ENCODE measurements at places on chromosomes 6 and 20. TPM values are rescaled to one million over a fixed set of nuclear protein-coding genes. Genes with fewer than 3 reads are reported as not detected.

Gene ERMARD
- total RNA-seq = 14.0 TPM

Gene TP53TG5
- not detected for total RNA-seq

Gene MLN
- not detected for total RNA-seq

Gene PARD6B
- 0.39 TPM for total RNA-seq

Gene ASF1A
- total RNA-seq = 16.7 TPM

Gene MYCT1
- total RNA-seq = 120 TPM

Gene PDE7B
- 6.5 TPM for total RNA-seq

Gene FAXC
- 0.39 TPM for total RNA-seq

Gene CRIP3
- total RNA-seq = not detected

Gene PNPLA1
- total RNA-seq = not detected

DNA sequence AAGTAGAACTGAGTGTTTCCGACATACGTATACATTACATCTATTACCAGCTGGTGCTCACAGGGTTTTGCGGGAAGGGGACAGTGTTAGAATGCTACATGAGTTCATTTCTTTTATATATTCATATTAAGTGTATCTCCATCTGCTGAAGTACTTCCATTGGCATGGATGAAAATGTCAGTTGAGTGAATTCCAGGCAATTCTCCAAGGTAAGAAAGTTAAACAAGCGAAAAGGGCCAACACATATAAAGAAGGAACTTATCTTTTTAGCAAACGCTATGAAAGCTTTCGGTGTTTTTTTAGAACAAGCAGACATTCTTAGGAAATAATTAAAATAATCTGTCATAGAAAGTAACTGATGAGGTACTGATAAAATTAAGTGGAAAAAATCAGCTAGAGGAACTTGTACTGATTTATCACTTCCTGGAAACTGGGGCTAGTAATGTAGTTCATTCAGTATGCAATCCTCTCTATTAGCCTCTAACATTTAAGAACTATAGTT lies 34.6 kb downstream of the RNF146 start:
- peak; percentile 21 for DNase-seq

GRCh38 chr6:12537389-12537788 lies 179.2 kb upstream of the PHACTR1 start:
- DNase-seq = no peak

- no peak for DNase-seq
Observed at GRCh38 chr6:162290846-162291465, 436.6 kb downstream of the PRKN start.

GRCh38 chr6:108895571-108895970 lies 47.3 kb downstream of the ARMC2 start:
- DNase-seq = no peak

DNA sequence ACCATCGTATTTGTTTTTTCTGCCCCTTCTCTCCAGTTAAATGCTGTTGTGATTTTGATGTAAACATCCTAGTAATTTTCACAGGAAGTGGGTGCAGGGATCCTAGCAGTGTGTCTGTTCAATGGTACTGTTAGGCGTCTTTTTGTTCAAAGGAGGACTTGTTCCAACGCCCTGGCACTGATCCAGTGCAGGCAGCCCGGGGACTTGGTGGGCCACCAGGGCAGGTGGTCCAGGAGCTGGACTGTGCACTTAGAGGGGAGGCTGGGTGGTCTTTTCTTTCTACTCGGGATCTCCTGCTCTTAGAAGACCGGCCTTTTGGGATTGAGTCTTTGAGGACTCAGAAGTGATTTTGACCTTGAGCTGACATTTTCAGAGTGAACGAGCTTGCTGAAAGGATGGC lies 41.1 kb upstream of the NKX2-2 start:
- no peak for DNase-seq

DNA sequence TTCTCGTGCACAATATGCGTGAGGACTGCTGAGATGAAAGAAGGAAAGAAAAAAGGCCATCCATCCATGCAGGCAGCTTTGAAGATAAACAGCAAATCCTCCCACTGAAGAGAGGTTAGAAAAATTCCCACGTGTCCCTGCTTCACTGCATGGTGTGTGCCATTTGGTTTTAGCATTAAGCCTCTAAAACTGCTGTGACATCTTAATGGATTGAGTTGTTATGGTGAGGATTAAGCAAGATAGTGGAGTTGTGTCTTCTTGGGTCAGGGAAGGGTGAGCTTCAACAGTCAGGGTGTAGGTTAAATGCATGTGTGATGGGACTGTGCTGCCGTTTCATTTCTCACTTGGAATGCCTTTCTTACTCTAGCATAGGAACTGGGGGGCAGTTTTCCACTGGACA lies 50.5 kb downstream of the ZNF831 start:
- DNase-seq = no peak

DNA sequence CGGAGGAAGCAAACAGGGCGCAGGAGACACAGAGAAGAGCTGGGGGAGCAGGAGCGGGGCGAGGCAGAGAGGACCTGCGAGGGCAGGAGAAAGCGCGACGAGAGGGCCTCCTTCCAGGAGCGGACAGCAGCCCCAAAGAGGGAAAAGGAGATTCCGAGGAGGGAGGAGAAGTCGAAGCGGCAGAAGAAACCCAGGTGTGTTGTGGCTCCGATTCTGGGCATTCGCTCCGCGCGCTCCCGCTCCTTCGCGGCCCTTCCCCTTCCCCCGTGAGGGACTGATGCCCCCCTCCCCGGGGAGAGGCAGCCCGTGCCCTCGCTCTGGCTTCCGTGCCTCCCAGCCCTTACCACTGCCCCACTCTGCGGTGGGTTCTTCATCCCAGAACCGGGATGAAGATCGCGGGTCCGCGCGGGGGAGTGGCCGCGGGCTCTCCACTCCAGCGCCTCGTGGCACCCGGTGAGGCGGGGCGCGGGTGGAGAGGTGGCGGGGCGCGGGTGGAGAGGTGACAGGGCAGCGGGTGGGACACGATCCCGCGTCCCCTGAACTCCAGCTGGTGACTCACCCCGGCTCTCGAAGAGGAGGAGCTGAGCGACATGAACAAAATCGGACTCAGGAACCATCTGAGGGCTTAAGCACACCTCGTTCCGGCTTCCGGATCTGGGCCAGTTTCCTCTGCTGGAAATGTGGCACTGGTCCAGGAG lies 22.4 kb downstream of the TMC2 start:
- peak; percentile 23 for DNase-seq

DNA sequence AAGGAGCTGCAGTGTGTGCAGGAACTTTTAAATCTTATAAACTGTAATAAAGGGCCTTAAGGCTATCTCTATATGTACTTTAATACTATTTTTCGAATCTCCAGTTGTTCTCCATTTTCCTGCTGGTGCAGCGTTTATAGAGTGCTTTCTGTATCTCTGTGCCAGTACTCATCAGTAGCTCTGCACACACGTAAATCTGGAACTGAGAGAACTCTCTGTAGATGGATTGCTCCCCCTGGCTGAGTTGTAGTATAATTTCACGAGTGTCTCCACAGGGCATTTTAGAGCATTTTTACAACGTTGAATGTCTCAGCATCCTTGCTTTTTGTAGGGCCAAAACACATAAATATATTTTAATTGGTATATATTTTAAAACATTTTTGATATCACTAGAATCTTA lies 256.5 kb downstream of the TRDN start:
- no peak for DNase-seq

DNA sequence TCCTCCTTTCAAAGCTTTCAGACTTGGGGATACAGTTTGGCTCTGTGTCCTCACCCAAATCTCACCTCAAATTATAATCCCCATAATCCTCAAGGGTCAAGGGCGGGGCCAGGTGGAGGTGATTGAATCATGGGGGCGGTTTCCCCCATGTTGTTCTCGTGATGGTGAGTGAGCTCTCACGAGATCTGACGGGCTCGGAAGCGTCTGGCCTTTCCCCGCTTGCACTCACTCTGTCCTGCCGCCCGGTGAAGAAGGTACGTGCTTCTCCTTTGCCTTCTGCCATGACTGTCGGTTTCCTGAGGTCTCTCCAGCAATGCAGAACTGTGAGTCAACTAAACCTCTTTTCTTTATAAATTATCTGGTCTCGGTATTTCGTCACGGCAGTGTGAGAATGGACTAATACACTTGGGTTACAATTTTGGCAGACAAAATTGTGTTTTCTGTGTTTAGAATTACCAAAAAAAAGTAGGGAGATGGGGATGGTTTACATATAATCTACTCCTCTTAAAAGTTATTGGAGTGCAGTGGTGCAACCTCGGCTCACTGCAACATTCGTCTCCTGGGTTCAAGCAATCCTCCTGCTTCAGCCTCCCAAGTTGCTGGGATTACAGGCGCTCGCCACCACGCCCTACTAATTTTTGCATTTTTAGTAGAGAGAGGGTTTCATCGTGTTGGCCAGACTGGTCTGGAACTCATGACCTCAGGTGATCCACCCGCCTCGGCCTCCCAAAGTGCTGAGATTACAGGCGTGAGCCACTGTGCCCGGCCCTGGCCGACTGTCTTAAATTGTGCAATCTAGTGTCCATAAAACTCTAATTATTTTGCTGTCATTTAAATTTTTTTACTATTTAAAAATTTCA lies 33.6 kb upstream of the PXDC1 start:
- no peak for DNase-seq

GRCh38 chr6:157724960-157725741 lies 97.9 kb upstream of the SNX9 start:
- no peak for DNase-seq

DNA sequence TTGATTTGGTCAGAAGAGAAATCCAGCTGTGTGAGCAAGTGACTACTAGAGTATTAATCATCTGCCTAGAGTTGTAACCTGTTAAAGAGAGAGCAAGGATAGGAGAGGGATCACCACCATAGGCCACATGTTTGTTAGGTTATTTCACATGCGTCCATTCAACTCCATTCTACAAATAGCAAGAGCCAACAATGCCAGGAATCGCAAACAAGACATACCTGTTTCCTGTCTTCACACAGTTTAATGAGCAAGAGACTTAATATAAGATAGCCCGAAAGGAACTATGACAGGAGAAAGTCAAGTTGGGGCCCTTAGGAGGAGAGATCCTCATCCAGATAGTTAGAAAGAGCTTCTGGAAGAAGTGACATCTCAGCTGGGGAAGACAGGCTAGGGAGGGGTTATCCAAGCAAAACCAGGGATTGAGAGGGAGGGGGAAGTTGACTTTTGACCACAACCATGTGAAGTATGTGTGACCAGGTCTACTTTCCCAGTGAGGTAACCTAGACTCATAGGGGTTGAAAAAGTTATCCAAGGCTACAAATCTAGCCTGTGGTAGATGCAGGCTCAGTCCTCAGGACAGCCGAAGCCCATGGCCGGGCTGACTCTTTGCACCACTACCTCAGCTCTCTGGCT lies 147.4 kb downstream of the ALDH8A1 start:
- DNase-seq = no peak

DNA sequence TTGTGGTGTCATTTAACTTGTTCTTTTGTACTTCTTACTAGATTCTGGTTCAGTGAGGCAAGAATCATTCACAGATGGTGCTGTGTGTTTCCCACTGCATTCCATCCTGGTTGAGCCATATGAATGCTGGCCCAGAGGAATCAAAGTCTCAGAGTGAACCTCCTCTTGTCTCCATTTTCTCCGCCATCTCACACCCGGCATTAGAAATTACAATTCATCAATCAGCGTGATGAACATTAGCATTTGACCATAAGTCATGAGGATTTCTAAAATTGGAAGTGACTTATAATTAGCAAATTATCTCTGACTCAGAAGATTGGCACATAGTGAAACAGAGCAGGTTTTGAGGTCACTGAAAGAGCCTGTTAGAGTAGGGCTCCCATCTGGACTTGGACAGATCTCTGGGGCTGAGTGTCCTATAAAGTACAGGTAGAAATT lies 25.2 kb downstream of the TNFAIP3 start:
- no peak for DNase-seq

GRCh38 chr20:15364781-15365180 lies 1027.4 kb upstream of the FLRT3 start:
- DNase-seq = no peak

GRCh38 chr6:36436466-36436865 lies 6.2 kb downstream of the PXT1 start:
- no peak for DNase-seq

DNA sequence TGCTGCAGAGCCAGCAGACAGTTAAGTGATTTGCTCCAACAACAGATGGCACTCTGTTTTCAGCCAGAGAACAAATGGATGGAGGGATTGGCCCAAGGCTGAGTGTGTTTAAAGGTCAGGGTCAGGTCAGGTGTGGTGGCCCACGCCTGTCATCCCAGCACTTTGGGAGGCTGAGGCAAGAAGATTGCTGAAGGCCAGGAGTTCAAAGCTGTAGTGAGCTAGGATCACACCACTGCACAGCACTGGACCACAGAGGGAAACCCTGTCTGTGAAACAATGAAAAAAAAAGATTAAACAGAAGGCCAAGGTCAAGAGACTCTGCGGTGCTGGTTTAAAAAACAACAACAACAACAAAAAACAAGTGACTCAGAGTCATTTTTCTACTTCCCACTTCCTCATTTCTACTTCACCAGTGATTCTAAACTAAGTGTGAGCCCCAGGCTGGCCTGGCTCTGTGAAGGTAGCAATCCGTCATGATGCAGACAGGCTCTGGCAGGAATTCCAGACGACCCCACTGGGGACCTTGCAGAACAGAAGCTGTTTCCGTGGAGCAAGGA lies 42.5 kb upstream of the ARMC2 start:
- no peak for DNase-seq

DNA sequence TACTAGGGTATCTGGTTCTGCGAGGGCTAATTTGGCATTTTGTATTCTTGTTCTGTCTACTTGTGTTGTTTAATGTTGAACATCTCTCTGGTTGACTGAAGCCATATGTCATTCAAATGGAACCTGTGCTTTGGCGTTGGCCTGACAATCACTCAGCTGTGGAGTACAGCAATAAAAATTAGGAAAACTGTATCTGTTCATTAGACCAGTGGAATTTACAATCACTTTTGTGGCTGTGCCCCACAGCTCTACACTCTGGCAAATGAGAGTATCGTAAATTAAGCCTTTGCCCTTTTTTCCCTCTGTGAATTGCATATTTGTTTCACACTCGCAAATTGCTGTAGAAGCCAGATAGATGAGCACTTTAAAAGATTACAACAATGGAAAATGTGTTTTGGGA lies 102.0 kb downstream of the ARID1B start:
- DNase-seq = no peak

DNA sequence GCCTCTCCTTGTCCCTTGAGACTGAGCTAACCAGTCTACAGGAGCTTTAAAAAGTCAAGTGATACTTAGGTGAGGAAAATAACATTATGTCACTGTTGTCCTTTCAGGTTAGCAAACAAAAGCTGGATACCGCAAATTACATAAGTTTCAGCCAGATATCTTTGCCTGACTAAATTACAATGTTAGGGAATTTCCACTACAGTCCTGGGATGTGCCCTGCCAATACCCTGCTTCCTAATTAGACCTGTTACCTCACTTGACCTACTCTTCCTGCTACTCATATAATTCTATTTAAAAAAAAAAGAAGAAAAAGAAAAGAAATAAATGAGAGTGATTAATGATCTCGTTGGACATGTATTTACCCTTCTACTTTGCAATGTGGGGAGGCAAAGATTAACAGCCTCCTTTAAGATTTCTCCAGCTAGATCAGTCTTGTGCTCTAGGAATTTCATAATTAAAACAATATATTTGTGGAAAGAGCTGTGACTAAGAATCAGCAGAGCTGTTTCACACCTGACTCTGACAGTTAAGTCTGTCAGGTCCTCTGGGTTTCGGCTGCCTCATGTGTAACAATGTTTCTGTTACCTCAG lies 318.9 kb downstream of the HDGFL1 start:
- peak; percentile 91 for DNase-seq
